Foreskin keratinocyte (primary cell): ENCODE measurements at places on chromosomes 1 and 21. TPM values are rescaled to one million over a fixed set of nuclear protein-coding genes. Genes with fewer than 3 reads are reported as not detected.

GRCh38 chr1:150976401-150976821 is 1.8 kb upstream of the CERS2 start:
- DNase-seq = no peak

- no peak for DNase-seq
Observed at GRCh38 chr1:243397613-243398321, 141.9 kb downstream of the SDCCAG8 start.

GRCh38 chr21:14598065-14598464 is 52.0 kb upstream of the SAMSN1 start:
- no peak for DNase-seq

DNA sequence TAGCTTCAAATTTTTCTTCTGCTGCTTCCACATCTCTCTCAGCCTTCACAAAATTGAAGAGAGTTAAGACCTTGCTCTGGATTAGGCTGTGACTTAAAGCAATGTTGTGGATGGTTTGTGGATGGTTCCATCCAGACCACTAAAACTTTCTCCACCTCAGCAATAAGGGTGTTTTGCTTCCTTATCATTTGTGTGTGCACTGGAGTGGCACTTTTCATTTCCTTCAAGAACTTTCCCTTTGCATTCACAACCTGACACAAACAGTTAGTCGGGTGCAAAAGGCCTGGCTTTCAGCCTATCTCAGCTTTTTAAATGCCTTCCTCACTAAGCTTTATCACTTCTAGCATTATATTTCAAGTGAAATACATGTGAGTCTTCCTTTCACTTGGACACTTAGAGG is 30.3 kb downstream of the DENND1B start:
- DNase-seq = no peak

- DNase-seq = peak; percentile 54
Observed at GRCh38 chr1:45018599-45019230, 6.7 kb downstream of the UROD start.

GRCh38 chr1:118275472-118276115 is 90.6 kb upstream of the SPAG17 start:
- DNase-seq = peak; percentile 16

- DNase-seq = no peak
Observed at GRCh38 chr21:45178070-45178608, 103.8 kb downstream of the ADARB1 start.

DNA sequence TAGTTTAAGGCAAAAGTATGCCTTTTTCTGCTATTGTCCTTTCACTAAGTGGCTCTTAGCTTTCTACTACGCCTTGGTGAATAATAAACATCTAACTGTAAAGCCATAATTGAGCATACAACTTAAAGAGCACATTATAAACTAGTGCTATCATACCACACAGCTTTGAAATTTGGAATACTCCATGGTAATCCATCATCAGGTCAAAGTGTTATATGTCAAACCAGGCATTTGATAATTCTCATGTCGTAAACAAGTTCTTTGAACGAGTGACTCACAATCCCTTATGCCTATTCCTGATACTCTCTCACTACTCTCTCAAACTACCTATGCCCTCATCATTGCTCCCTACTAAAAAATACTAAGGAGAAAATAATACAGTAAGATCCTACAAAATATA is 60.3 kb upstream of the FMN2 start:
- no peak for DNase-seq

GRCh38 chr1:209534496-209535250 is 48.8 kb upstream of the CAMK1G start:
- DNase-seq = no peak

DNA sequence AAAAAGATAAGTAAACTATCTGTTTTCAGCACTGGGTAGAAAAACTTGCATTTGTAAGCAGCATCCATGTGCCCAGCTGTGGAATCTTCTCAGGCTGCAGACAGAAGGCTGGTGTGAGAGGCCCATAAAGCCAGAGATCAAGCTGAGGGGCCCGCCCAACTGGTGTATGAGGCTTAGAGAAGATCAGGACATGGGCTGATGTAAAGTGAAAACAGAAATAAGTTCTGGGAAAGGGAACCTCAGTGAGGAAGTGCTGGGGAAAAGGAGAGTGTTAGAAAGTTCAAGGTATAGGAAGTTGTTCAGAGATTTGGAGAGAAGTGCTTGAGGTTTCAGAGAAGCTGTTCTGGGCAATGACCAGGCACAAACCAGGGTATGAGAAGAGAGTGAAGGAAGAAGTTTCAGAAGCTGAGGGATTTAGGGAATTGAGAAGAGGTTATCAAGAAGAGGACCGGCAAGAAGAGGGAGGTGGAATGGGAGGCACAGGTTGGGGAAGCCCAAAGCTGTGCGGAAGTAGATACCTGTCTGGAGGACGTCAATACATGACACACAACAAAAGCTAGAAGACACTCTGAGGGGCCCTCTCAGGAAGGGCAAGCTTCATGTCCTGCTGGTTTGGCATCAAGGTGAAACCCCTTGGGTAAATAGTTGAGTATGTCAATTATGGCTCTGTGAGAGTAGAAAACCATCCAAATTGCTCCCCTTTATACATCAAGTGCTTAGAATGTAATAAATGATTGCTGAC is 2.7 kb upstream of the CD5L start:
- no peak for DNase-seq

- no peak for DNase-seq
Observed at GRCh38 chr1:232193451-232193783, 436.5 kb downstream of the SIPA1L2 start.

DNA sequence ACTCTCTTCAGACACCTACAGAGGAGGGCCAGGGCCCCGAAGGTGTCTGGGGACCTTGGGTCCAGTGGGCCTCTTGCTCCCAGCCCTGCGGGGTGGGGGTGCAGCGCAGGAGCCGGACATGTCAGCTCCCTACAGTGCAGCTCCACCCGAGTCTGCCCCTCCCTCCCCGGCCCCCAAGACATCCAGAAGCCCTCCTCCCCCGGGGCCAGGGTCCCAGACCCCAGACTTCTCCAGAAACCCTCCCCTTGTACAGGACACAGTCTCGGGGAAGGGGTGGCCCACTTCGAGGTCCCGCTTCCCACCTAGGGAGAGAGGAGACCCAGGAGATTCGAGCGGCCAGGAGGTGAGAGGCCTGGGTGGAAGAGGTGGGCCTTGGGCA is 3.7 kb downstream of the ADAMTSL4 start:
- no peak for DNase-seq

GRCh38 chr1:8503842-8504241 is 185.9 kb downstream of the SLC45A1 start:
- no peak for DNase-seq

- no peak for DNase-seq
Observed at GRCh38 chr1:11472741-11473140, 6.2 kb upstream of the DISP3 start.

DNA sequence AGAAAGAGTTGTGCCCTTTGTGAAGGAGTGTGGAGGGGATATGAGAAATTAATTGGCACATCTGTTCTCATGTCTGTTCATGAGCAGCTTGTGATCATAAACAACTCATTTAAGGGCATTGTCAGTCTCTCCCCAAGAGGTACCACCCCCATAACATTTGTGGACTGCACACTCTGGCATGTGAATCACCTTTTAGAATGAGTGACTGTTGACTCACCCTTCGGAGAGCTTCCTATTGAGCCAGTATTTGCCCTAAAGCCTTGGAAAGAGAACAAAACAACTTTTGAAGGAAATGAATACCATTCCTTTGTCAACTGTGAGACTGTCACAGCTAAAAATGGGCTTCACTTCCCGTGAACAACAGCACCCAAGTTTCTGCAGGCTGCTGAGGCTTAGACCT is 27.5 kb upstream of the MYSM1 start:
- peak; percentile 98 for DNase-seq

GRCh38 chr1:163928651-163929050 is 606.9 kb downstream of the NUF2 start:
- no peak for DNase-seq

DNA sequence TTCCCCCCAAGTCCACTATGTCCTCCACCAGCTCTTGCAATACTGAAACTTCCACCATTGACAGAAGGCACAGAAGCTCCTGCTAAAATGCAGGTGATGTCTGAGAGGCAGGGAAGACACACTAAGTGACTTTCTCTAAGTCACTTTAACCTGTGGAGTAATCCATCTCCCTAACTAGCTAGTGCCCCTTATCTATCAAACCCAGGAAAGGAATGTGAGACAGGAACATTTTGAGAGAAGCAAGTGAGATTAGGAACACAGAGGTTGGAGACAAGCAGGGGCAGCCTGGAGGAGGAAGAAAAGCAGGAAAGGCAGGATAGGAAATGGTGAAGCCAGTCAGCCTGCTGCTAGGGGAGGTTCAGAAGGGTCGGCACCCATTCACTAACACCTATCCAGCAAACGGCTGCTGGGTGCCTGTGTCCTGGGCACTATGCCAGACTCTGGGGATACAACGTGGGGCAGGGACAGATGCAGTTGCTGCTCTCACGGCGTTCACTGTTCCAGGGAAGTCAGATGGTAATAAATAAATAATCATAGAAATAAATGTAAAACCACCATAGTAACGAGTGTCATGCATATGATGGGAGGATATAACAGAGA is 7.0 kb downstream of the GPA33 start:
- DNase-seq = no peak

- no peak for DNase-seq
Observed at GRCh38 chr1:41726899-41727748, 191.6 kb downstream of the HIVEP3 start.

GRCh38 chr1:26418865-26419349 is 8.3 kb downstream of the LIN28A start:
- no peak for DNase-seq

GRCh38 chr21:32468681-32469111 is 56.2 kb downstream of the EVA1C start:
- DNase-seq = no peak

GRCh38 chr1:226728448-226728847 is 10.6 kb downstream of the ITPKB start:
- no peak for DNase-seq

DNA sequence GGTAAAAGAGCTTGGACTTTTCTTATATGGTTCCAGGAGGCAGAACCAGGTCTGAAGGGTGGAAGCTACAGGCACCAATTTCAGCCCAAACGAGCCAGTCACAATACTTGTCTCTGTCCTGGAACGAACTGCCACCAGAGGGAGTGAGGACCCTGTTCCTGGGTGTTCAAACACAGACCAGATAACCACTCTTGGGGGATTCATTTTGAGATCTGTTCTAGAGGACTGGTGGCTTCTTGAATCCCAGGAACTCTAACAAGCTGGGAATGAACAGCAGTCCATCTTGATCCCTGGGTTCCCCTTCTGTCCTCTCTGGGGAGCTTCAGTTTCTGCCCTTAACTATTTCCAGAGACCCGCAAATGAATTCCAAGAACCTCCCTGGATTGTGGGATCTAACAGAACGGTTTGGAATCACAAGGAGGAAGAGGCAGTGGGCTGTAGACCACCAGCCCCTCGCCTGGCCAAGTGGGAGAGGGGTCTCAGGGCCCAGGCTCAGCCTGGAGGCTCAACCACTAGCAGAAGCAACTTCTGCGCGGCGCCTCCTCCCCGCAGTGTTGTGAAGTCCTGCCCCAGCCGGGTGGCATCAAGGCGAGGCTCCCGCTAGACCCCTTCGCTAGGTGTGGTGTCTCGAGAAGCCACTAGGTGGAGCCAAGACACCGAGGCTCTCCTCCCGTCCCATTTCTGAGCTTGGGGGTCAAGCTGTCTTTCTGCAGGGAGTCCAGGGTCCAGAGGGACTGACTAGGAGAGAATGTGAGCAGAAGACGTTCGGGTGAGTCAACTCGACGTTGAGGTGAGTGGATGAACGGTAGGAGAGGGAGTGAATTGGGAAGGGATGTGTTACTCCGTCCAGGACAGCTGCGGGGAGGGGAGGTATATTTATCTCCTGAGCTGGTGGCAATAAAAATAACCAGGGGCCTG is 12.1 kb upstream of the NES start:
- DNase-seq = peak; percentile 66

- peak; percentile 74 for DNase-seq
Observed at GRCh38 chr1:112904831-112905261, 51.1 kb downstream of the SLC16A1 start.

DNA sequence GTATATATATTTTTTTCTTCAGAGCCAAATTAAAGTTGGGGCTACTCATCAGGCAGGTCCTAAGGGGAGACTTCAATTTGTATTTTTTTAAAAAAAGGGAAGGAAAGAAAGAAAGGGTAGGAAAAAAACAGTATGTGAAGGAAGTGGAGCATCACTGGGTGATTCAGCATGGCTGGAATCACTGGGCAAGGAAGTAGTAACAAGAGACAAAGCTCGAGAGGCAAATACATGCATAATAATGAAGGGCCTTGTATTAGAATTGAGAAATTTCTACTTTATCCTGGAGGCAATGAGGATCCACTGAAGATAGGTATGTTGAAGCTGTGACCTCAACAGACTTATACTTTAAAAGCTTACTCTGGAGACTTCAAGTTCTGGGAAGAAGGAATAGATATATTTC is 184.4 kb downstream of the COQ8A start:
- peak; percentile 21 for DNase-seq

- no peak for DNase-seq
Observed at GRCh38 chr1:200491103-200491502, 81.3 kb upstream of the ZNF281 start.

GRCh38 chr21:41112740-41113692 is 54.9 kb upstream of the BACE2 start:
- DNase-seq = peak; percentile 99

GRCh38 chr1:54255026-54255702 is 55.2 kb downstream of the MRPL37 start:
- no peak for DNase-seq

- no peak for DNase-seq
Observed at GRCh38 chr1:206492589-206492988, 14.7 kb upstream of the RASSF5 start.

- no peak for DNase-seq
Observed at GRCh38 chr1:227779021-227779441, 36.4 kb upstream of the PRSS38 start.

GRCh38 chr1:75257424-75257823 is 123.2 kb downstream of the LHX8 start:
- DNase-seq = no peak

GRCh38 chr21:44582055-44582454 is 1.7 kb upstream of the KRTAP10-5 start:
- DNase-seq = no peak

GRCh38 chr1:2368053-2368744 is 23.2 kb downstream of the MORN1 start:
- DNase-seq = no peak

Gene TMOD4
- 0.65 and 0.88 TPM in 2 replicates for total RNA-seq

Gene HFM1
- total RNA-seq = 0.04 and 0.20 TPM in 2 replicates

Gene RHD
- not detected in 2 replicates for total RNA-seq

Gene PATJ
- 39.1 and 44.5 TPM in 2 replicates for total RNA-seq

Gene LCE1F
- 0.42 and 0.61 TPM in 2 replicates for total RNA-seq

Gene RGS4
- total RNA-seq = 0.28 and 0.31 TPM in 2 replicates

Gene KRTAP8-1
- not detected in 2 replicates for total RNA-seq

Gene TRIM17
- total RNA-seq = 0.68 and 0.81 TPM in 2 replicates

Gene FDPS
- 817 and 1,032 TPM in 2 replicates for total RNA-seq

Gene PLA2G2D
- not detected in 2 replicates for total RNA-seq

Gene ANGPTL3
- not detected in 2 replicates for total RNA-seq

Gene ACKR1
- total RNA-seq = not detected in 2 replicates

Gene GFI1
- total RNA-seq = 0.07 and 0.10 TPM in 2 replicates

Gene PGLYRP3
- total RNA-seq = not detected in 2 replicates
